CD4-positive, alpha-beta T cell treated with Interferon gamma for 1 hour (primary cell): ENCODE measurements at places on chromosomes 12 and 14.

DNA sequence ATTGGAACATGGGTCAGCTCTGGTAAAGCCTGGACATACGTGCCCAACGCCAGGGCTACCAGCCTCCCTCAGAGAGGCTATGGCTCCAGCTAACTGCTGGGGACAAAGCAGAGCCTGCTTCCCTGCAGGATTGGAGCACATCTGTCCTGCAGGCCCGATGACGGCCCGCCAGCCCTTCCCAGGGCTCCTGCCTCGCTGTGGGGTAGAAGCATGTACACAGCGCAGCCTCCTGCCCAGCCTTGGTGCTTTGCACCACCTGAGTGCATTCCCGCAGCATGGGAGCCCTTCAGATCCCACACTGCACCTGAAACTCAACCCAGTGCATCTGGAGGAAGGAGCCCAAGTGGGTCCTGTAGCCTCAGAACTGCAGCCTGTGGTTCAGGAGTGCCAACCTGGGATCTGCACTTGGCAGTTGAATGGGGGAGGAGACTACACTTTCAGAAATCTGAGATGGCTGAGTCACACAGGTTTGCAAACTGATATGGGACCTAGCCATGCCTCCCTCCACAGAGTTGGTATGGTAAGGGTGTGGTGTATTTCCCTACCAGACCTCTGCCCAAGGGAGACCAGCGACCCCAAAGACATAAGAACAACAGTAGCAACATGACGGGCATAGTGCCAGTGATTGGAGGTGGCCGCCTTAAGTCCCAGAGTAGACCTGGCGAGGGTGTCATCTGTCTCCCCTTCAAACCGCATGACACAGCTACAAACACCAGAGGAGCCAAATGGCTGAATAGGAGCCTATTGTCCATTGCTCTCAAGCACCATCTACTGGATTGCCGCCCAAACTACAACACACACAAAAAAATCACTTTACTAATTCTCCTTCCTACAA lies 273.9 kb upstream of the MIS18BP1 start:
- DNase-seq = no peak

- DNase-seq = no peak
Measured at GRCh38 chr12:54135621-54136350, 53.0 kb downstream of the SMUG1 start.

DNA sequence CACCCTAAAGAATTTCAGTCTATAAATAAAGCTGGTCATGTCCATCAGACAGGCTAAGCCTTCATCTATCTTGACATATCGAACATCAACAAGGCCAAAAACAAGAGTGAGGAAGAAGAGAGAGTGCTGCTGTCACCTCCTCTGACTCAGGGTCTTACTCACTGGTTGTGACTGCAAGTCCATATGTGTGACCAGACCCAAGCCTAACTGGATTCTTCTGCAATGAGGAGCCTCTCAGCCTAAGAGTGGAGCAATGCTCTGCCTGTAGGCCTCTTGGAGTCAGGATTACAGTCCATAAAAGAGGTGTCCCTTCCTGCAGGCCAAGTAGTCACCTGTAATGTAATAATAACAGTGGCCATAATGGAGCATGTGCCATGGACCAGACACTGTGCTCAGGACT lies 121.2 kb upstream of the SLC35F4 start:
- DNase-seq = no peak

DNA sequence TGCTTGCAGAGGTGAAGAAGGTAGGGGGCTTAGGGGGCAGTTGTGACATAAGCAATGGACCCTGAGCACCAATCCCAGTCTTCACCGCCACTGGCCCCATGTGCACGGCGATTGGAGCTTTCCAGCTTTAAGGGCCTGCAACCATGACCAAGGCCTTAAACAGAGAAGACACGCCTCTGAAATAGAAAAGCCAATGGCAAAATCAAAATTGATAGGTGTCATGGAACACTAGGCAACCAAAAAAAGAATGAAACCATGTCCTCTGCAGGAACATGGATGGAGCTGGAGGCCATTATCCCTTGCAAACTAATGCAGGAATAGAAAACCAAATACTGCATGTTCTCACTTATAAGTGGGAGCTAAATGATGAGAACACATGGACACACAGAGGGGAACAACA lies 146.3 kb downstream of the SCARB1 start:
- DNase-seq = no peak

DNA sequence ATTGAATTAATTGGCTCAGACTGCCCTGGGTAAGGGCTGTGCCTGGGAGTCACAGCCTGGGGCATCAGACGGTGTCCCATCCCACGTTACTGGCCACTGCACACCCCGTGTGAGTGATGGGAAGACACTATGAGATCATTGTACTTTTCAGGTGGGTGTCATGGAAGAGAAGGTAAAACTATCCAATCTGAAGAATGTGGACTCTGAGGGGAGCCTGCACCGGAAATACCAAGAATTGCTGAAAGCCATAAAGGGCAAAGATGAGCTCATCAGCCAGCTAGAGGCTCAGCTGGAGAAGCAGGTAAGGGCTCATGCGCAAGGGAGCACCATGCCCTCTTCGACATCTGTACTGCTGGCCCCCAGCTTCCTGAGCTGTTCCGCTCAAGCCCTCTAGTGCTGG lies 24.0 kb downstream of the PLEKHH1 start:
- DNase-seq = no peak

- DNase-seq = no peak
Measured at GRCh38 chr12:45887544-45887943, 102.8 kb downstream of the SCAF11 start.

DNA sequence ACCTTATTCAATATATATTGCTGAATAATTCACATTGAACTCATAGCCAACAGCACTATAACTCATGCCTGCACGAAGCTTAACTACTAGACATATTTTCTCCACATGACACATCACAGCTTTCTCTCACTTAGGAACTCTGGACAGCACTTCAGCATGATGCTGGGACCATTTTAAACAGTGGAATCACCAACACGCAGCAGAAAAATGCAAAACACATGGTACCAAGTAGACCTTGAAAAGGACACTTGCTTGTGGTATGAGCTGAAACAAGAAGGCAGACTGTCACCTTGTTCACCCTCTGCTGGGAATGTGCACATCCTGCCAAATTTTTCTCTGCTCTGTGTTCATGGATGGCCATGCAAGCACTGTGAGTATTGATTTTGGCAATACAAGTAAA lies 34.8 kb upstream of the CD9 start:
- no peak for DNase-seq

DNA sequence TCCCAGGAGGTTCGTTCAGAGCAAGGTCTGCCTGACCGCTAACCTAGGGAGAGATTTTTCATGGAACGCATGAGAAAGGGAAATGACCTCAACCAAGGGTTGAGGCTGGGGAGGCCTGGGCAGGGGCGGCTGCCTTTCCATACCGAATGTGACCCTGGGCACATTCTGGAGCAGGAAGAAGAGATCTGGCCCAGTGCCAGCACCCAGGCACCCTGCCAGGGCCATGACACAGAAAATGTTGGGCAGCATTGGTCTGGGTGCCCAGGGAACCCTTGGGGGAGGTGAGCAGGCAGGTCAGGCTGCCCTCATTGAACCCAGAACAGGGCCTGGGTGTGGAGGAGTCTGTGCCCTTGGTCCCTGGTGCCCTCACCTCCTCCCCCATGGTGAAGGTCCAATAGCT lies 106.8 kb downstream of the CALM1 start:
- DNase-seq = no peak

DNA sequence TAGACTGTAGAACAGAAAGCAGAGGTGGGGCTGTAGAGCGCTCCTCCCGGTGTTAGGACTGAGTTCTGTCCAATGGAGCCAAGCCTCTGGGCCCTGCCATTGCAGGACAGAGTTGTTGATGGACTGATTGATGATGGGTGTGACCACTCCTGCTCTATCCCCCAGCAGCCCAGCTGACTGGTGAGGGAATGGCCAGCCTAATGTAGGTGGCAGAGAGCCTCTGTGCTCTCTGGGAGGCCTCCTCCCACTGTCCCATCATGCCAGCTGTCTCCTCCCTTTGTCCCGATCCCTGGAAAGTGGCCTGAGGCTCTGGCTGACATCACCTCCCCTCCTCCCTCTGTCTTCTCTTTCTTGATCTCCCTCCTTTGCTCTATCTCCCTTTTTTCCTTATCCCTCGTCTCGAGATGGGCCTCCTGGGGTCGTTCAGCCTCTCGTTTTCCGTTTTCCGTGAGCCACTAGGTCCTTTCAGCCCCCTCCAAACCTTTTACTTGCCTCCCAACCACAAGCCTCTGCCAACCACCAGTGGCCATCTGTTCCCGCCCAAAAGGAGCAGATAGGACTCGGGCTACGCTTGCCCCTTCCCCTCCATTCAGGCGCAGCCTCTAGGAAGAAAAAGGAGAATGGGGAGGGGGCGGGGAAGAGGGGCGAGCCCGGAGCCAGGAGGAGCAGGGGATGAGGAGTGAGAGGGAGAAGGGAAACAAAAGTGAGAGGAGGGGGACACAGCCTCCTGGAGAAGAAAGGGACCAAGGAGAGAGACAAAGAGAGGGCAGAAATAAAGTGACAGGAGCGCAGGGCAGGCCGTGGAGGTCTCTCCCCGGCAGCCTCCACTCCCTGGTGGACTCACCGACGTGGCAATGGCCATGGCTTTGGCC lies 572 bp downstream of the EFS start:
- DNase-seq = no peak

- DNase-seq = no peak
Measured at GRCh38 chr12:65828711-65829339, 4.5 kb downstream of the HMGA2 start.

DNA sequence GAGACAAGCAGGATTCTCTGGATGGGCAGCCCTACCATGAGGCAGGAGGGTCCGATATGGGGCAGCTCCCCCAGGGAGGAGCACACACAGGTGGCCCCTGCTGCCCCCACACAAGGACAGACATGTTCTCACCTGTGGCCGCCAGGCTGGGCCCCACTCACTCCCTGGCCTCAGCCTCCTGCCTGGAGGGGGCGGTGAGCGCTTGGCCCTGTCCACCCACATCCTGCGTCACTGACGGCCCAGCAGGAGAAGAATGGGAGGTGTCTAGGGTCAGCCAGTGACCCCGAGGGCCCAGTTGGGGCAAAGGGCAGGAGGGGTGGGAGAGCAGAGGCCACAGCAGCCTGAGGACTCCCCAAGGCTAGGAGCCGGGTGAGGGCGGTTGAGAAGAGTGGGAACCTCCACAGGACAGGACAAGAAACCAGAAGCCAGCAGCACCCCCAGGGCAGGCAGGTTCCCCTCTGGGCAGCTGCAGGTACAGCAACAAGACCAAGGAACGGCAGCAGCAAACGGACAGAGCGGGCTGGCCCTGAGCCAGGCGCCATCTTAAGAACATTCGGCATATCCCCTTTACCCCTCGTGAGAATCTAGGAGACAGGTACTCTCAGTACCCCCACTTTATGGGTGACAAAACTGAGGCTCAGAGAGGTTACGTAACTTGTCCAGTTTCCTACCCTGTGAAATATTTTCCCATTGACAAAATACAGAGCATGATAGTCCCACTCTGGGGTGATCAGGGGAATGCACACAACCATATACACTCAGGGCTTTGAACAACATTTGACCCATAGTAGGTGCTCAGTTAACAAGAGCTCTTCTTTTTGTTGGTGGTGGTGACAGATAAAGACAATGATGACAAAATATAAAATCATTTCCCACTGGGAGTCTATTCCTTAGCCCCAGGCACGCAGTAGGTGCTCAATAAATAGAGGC lies 74.3 kb downstream of the NCOR2 start:
- DNase-seq = no peak
